ENCODE measurements at places on chromosomes 1 and 21. TPM values are rescaled to one million over a fixed set of nuclear protein-coding genes. Genes with fewer than 3 reads are reported as not detected.

C1QA gene
- not detected for total RNA-seq

TNFSF4 gene
- total RNA-seq = 0.26 TPM

FOXJ3 gene
- 55.5 TPM for total RNA-seq

NPL gene
- total RNA-seq = 3.2 TPM

SLAMF7 gene
- total RNA-seq = 0.76 TPM

DNA sequence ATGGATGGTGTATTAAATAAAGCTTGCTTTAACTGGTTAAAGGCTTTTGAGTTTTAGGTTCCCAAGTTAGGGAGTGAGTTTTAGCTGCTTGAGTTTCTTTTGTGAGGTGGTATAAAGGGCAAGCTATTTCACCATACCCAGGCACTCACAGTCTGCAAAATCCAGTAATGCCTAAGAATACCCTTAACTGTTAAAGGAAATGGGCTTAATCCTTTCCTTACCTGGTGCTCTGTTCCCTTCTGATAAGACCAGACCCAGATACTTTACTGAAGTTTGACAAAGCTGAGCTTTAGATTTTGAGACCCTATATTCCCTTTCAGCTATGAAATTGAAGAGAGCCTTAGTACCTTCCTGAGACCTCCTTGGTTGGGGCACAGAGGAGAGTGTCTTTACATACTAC is 30.3 kb downstream of the MSTO1 start:
- DNase-seq = no peak
- no peaks in the 10 kb centered on the region for H3K36me3 ChIP-seq
- no peaks in the 10 kb centered on the region for H3K27me3 ChIP-seq
- H3K4me1 ChIP-seq = peaks cover 4% of the 10 kb centered on the region
- H3K4me3 ChIP-seq = no peak overlapping the region
- no peak overlapping the region for H3K27ac ChIP-seq

DNA sequence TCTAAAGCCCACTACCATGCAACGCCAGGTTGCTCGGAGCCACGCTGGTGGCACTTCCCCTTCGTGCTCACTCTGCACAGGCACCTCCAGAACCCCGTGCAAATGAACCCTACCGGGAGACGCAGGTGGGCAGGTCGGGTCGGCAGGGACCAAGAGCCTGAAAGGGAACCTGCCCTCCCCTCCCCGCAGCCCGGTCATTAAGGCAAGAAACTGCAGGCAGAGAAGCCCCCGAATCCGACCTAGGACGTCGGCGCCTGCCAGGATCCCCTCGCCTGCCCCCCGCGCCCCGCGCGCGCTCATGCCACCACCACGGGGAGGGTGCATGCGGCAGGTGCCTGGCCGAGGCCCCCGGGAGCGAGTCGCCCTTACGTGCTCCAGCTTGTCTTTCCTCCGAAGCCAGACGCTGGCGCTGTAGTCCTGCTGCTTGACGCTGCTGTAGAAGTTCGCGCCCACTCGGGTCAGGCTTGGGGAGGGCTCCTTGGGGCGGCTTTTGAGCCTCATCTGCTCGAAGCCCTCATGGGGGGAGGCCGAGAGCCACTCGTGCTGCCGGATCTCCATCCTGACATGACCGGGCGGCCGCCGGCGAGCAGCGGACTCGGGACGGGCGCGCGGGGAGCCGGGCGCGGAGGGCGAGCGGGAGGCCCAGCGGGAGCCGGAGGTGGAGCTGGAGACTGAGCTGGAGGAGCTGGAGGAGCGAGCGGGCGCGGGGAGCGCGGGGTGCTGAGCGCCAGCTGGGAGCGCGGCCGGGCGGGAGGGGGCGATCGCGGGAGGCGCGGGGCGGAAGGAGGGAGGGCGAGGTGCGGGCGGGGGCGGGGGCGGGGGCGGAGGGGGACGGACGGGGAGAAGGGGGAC is 552 bp downstream of the PLD5 start:
- H3K4me3 ChIP-seq = no peak overlapping the region
- H3K4me1 ChIP-seq = no peaks in the 10 kb centered on the region
- DNase-seq = no peak
- H3K27me3 ChIP-seq = no peaks in the 10 kb centered on the region

- peak overlapping the region; percentile 78 for H3K27ac ChIP-seq
- H3K36me3 ChIP-seq = no peaks in the 10 kb centered on the region
- H3K27me3 ChIP-seq = no peaks in the 10 kb centered on the region
- DNase-seq = no peak
- H3K4me1 ChIP-seq = peaks cover 88% of the 10 kb centered on the region
Observed at GRCh38 chr1:3904843-3905185, 4.7 kb upstream of the C1orf174 start.

- H3K36me3 ChIP-seq = no peaks in the 10 kb centered on the region
- no peaks in the 10 kb centered on the region for H3K4me1 ChIP-seq
- DNase-seq = peak; percentile 53
Observed at GRCh38 chr21:32562426-32562825, 22.9 kb downstream of the TCP10L start.

- H3K36me3 ChIP-seq = no peaks in the 10 kb centered on the region
- peak overlapping the region; percentile 49 for H3K27ac ChIP-seq
- peak; percentile 75 for DNase-seq
- H3K27me3 ChIP-seq = no peaks in the 10 kb centered on the region
- H3K4me1 ChIP-seq = peaks cover 25% of the 10 kb centered on the region
Observed at GRCh38 chr1:93061895-93062792, 16.9 kb upstream of the MTF2 start.

GRCh38 chr21:15701830-15702229 is 28.0 kb upstream of the USP25 start:
- no peaks in the 10 kb centered on the region for H3K36me3 ChIP-seq
- no peak overlapping the region for H3K27ac ChIP-seq
- no peaks in the 10 kb centered on the region for H3K4me1 ChIP-seq
- H3K4me3 ChIP-seq = no peak overlapping the region
- DNase-seq = no peak

GRCh38 chr1:166174108-166174507 is 7.3 kb upstream of the FAM78B start:
- no peak for DNase-seq
- no peaks in the 10 kb centered on the region for H3K27me3 ChIP-seq
- H3K4me3 ChIP-seq = no peak overlapping the region
- H3K27ac ChIP-seq = no peak overlapping the region
- H3K4me1 ChIP-seq = no peaks in the 10 kb centered on the region
- no peaks in the 10 kb centered on the region for H3K36me3 ChIP-seq

GRCh38 chr1:67679691-67680090 is 5.3 kb upstream of the GADD45A start:
- no peak overlapping the region for H3K27ac ChIP-seq
- H3K4me3 ChIP-seq = no peak overlapping the region
- no peak for DNase-seq
- H3K4me1 ChIP-seq = peaks cover 47% of the 10 kb centered on the region
- no peaks in the 10 kb centered on the region for H3K36me3 ChIP-seq
- H3K27me3 ChIP-seq = no peaks in the 10 kb centered on the region

Measured in Karpas-422 (cell line).